ENCODE measurements at places on chromosomes 4 and X. TPM values are rescaled to one million over a fixed set of nuclear protein-coding genes. Genes with fewer than 3 reads are reported as not detected.

- no peaks in the 10 kb centered on the region for H3K4me1 ChIP-seq
- no peaks in the 10 kb centered on the region for H3K27me3 ChIP-seq
- DNase-seq: no peak
- H3K27ac ChIP-seq: no peak overlapping the region
- H3K4me3 ChIP-seq: no peak overlapping the region
Measured at GRCh38 chr4:86272669-86273068, 87.2 kb downstream of the MAPK10 start.

- no peaks in the 10 kb centered on the region for H3K36me3 ChIP-seq
- DNase-seq: no peak
- peak overlapping the region; percentile 90 for H3K4me3 ChIP-seq
- H3K27me3 ChIP-seq: no peaks in the 10 kb centered on the region
Measured at GRCh38 chr4:184824081-184824775, 1.5 kb downstream of the ACSL1 start.

GRCh38 chrX:128396601-128397000, 344.4 kb upstream of the ACTRT1 start:
- no peak overlapping the region for H3K27ac ChIP-seq
- no peak overlapping the region for H3K4me3 ChIP-seq
- H3K27me3 ChIP-seq: no peaks in the 10 kb centered on the region
- no peak for DNase-seq
- no peaks in the 10 kb centered on the region for H3K36me3 ChIP-seq

GRCh38 chr4:28106155-28106554, 1245.5 kb downstream of the STIM2 start:
- no peak overlapping the region for H3K27ac ChIP-seq
- no peak overlapping the region for H3K4me3 ChIP-seq
- no peaks in the 10 kb centered on the region for H3K4me1 ChIP-seq
- DNase-seq: no peak

The XPNPEP2 gene
- total RNA-seq: 7.7 TPM

The CLGN gene
- not detected for total RNA-seq
